ENCODE measurements at places on chromosomes 1 and 21.

GRCh38 chr1:47722909-47723580 lies 274.1 kb downstream of the TRABD2B start:
- no peak for DNase-seq

- DNase-seq, result no peak
Measured at GRCh38 chr1:154402409-154402921, 2.7 kb upstream of the IL6R start.

DNA sequence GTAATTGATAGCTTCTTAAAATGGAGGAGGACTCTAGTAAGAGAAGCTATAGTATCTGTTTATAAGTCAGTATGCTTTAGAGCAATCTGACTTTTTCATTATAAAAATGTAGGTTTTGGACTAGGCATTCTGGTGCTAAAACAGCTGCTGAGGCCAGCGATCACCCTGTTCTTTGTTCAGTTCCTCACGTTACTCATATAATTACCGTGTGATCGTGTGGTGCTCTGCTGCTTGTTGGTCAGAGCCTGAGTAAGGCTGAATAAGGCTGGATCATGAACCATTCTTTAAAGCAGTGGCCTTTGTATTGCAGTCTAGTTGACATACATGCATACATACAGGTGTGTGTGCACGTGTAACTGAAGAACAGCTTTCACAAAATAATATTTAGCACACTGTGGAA lies 25.2 kb downstream of the CDC42 start:
- no peak for DNase-seq

DNA sequence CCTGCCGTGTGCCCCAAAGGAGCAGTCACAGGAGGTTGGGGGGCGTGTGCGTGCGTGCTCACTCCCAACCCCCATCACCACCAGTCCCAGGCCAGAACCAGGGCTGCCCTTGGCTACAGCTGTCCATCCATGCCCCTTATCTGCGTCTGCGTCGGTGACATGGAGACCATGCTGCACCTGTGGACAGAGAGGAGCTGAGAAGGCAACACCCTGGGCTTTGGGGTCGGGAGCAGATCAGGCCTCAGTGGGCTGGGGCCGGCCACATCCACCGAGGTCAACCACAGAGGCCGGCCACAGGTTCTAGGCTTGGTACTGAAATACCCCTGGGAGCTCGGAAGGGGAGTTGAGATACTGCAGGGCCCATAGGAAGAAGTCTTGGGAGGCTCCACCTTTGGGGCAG lies 23.5 kb downstream of the COL6A1 start:
- no peak for DNase-seq

DNA sequence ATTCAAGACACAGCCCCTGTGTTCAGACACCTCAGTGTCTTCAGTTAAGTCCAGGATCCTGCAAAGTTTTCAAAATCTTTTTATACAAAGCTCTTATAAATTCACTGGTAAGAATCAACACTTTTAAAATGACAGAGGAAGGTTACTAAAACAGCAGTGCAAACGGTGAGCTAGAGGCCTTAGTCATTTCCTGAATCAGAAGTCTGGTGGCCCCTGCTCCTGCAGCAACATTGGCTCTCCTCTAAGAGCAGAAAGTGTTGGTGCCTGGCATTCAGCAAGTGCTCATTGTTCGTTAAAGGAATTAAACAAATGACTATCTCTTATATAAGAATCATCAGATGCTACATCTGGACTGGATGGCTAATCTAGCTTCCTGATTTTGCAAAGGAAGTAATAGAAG lies 282.9 kb downstream of the PTGER3 start:
- DNase-seq, result no peak

DNA sequence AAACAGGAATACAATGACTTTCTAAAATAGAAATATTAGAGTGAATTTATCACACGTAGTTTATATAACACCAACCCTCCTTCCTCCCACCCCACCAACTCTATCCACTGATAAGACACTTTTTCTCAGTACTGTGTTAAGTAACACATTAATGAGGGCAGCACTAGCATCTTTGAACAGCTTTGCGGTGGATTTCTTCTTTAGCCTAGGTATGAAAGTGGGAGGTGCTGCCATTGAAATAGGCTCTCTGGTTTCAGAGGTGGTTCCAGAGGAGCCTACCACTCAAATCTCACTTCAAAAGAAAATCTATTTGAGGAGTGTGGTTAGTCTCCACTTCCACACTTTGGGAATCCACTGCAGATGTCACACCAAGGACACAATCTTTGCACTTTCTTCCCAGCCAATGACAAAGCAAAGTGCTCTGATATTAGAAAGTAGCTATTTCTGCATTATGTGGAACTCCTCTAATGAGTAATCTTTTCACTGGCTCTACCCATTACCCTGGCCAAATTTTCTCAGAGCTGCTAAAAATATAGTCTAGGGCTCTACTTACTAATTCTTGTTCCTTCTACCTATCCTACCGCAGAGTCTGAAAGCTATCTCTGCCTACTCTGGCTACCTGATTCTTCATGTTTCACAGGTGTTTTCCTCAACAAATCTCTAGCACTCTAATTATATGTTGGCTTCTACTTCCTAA lies 1667.8 kb downstream of the MRPL39 start:
- no peak for DNase-seq

- DNase-seq, result no peak
Measured at GRCh38 chr1:109116286-109116685, 2.4 kb downstream of the ELAPOR1 start.

DNA sequence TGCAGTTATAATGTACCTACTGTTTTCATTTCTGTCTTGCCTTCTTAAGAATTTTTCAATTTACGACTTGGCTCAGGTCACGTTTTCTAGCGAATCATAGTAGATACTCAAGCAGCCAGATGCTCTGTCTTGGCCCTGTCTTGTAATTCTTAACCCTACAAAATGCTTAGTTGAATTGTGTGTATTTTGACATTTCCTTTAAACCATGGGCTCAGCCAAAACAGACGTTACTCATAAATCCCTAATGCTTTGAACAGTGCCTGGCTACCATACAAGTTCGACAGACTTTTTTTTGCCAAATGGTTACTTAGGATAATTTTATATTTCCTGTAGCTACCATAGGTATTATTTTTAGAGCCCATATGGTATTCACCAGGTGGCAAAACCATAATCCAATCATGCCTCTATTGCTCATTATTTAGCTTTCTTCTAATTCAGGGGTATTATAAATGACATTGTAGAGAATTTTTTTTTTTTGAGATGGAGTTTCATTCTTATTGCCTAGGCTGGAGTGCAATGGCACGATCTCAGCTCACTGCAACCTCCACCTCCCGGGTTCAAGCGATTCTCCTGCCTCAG lies 54.3 kb downstream of the KCNK1 start:
- DNase-seq, result no peak

GRCh38 chr1:203289281-203289981 lies 15.9 kb upstream of the BTG2 start:
- peak; percentile 63 for DNase-seq

GRCh38 chr1:75132812-75133619 lies 1.2 kb upstream of the LHX8 start:
- DNase-seq, result no peak

- DNase-seq, result no peak
Measured at GRCh38 chr1:35773711-35774110, 3.9 kb upstream of the CLSPN start.

GRCh38 chr1:154943649-154944400 lies 7.3 kb upstream of the PMVK start:
- DNase-seq, result no peak

DNA sequence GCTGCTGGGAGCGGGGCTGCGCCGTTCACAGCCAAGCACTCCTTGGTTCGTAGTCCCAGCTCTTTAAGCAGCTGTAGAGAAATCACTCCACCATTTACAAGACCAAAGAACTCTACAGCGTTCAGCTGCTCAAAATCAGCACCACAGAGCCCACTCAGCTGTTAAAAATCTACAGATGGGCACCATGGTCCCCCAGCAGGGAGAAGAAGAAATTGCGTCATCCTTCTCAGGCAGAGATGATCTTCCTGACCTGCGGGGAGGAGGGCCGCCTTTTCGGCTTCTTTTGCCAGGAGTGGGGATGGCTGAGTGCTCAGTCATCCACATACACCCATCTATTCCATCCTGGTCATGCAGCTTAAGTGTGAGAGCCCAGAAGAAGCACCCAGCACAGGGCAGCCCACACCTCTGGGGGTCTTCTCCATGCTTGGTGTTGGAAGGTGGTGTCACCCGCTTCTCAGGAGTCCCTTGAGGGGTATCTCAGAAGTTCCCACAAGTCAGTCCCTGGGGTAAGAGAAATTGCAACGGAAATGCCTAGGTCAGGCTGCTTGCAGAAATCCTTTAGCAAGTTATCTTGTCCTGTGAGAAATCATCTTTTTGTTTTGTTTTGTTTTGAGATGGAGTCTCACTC lies 163.8 kb downstream of the NPHP4 start:
- DNase-seq, result no peak

DNA sequence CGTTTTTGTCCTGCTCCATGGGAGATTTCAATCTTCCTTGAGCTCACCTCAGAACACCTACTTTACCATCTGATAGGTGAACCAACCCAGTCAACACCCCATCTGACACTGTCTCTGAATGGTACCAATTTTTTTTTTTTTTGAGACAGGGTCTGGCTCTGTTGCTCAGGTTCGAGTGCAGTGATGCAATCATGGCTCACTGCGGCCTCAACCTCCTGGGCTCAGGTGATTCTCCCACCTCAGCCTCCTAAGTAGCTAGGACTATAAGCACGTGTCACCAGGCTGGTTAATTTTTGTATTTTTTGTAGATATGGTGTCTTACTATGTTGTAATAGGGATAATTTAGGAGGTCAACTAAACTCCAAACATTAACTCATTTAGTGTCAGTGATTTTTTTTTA lies 36.3 kb downstream of the SPRTN start:
- DNase-seq, result no peak

- no peak for DNase-seq
Measured at GRCh38 chr1:209187589-209187988, 395.9 kb upstream of the CAMK1G start.

- DNase-seq, result no peak
Measured at GRCh38 chr1:24069817-24070216, 42.1 kb downstream of the MYOM3 start.

DNA sequence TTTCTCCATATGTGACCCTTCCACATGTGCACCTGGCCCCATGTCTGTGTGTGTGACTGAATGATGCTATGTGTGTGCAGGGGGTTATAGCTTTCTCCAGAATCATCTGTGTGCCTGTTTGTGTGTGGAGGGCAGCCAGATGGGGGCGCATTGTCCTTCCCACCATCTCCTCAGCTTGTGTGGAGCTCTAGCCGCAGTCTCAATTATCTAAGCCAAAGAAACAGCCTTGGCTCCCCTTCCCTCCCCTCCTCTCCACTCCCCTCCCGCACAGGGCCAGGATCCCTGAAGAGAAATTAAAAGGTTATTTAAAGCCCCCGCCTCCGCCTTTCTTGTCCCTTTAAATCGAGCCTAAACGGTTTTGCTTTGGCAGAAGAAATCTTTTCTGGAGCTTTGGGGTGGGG lies 1.8 kb upstream of the DMBX1 start:
- DNase-seq, result no peak

DNA sequence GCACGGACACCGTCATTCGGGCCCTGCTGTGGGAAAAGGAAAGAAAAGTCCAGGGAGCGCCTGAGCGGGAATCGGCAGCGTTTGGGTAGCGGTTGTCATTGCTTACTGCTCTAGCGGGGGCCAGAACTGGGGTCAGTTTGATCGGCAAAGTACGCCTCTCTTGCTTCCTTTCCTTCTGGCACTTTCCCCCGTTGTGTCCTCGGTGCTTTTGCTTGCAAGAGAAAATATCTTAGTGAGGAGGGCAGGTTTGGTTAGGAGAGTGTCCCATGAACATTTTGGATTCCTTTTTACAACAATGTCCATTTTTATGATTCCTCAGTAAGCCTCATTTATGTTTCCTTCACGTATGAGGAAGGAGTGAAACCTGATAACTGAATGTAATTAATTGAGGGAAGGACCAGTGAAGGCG lies 670 bp downstream of the ST3GAL3 start:
- no peak for DNase-seq

DNA sequence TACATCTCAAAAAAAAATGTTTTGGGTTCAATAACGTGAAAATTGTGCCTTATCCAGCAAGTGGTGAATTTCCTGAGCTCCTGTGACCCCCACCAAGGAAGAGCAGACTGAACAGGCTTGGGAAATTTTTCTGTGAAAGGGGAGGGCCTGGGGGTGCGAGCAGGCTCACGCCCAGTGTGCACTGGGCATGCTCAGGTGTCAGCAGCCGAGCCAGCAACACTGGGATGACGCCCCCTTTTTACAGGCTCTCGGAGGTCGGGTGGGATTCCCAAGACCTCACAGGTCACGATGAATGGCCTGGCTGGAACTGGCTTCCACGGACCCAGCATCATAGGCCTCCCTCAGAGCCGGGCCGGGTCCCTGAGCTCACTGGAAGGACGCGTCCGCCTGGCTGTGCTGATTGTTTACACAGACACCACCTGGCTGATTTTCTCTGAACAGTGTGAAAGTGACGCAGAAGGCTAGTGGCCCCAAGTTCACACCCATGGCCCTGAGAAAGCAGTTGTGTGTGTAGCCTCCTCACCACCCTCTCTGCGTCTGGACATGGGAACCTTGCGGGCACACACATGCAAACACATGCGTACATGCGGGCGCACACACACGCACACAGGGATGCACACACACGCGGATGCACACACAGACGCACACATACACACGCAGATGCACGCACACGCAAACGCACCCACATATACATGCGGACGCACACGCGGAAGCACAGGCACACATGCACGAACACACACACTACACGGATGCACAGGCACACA lies 9.2 kb downstream of the CSTB start:
- no peak for DNase-seq

DNA sequence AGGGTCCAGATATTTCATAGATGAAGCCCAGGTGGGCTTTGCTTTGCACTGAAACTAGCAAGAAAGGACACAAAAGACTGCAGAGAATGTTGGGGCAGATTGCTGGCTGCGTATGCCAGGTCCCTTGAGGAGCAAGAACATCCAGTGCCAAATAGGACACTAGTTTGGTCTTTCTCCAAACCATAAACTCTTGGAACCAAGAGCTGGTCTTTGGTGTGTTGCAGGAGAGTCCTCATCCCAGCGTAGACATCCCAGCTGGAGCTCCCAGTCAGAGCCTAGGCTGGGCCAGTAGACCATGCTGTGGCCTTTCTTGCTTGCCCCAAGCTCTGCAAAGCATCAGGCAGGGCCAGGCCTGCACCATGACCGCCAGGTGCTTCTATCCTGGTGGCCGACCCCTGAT lies 87.5 kb downstream of the ATP5PO start:
- DNase-seq, result no peak

All from stimulated activated CD4-positive, alpha-beta T cell treated with anti-CD3 and anti-CD28 coated beads, Interleukin-1b, Interleukin-23, amount 100 ng/mL, for 1 hour (primary cell).